ENCODE measurements at places on chromosomes 1 and 21.

- DNase-seq = no peak
Measured at GRCh38 chr21:44750675-44751025, 39.3 kb upstream of the TSPEAR start.

DNA sequence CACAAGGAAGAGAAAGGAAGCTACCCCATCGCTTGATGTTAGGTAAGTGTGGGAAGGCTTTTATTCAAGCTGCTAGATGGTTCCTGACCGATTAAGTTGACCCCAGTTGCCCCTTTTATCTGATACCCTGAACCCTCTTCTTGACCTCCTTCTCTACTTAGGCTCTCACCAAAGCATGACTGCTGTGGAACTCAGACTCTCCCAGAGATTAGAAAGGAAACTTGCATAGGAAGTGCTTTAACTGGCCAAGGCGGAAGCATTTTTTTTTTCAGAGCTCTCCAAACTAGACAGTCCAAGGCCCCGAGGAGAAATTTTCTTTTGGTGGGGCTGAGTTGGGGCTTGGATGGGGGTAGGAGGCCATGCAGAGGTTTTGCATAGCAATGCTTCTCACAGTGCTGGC, 101.3 kb upstream of the USP24 start:
- no peak for DNase-seq

- DNase-seq = no peak
Measured at GRCh38 chr1:234433563-234434285, 45.3 kb downstream of the TARBP1 start.

- no peak for DNase-seq
Measured at GRCh38 chr1:50422675-50422945, 633 bp downstream of the DMRTA2 start.

GRCh38 chr1:168830562-168830961, 101.6 kb upstream of the DPT start:
- DNase-seq = no peak

GRCh38 chr1:62601457-62601856, 4.1 kb downstream of the ANGPTL3 start:
- no peak for DNase-seq

GRCh38 chr1:93848350-93848883, 30.6 kb downstream of the DNTTIP2 start:
- DNase-seq = no peak

DNA sequence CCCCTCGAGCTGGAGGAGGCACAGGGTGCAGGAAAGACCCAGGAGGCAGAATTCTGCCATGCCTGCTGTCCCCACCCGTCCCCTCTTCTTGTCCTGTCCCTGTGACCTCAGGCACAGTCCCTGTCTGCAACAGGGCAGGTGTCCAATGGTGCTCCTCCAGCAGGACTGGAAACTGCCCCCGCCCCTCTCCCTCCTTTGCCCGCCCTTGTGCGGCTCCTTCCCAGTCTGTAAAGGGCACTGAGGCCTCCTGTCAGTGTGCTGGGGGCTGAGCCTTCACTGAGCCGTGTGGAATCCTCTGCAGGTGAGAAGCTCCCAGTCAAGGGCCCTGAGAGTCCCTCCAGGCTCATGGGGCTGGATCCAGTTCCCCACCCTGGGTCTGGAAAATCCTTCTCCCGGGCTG, 28.9 kb downstream of the PRDM16 start:
- DNase-seq = no peak

DNA sequence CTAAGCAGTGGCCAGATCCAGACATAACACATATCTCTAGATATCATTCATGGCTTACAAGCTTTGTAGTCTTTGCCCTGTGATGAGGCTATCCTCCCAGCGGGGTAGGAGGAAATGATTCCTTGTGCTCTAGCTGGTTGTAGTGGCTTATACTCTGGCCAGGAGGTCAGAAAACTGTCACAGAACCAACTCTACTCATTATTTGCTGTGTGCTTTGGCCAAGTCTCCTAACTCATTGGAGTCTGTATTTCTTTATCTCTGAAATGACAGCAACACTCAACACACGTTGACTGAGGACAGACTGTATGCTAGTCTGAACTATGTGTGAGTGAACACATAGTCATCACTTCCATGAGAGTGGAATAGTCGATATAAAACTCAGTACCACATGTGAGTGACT, 116.7 kb upstream of the F3 start:
- no peak for DNase-seq

DNA sequence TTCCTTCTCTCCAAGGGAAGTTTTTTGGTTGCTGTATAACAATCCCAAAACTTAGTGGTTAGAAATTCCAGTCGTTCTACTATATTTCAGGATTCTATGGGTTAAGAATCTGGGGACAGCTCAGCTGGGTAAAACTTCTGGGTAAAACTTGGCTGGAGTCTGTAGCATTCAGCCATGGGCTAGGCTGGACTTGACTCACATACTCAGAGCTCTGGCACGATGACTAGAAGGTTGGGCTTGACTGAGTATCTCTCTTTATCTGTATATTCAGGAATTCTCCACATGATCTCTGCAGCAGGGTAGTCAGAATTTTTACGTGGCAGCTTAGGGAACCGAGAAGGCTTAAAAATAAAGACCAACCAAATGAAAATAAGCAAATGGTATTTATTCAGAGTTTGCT, 28.2 kb upstream of the HRNR start:
- DNase-seq = no peak

GRCh38 chr1:19325958-19326747, 14.0 kb downstream of the SLC66A1 start:
- DNase-seq = no peak

- no peak for DNase-seq
Measured at GRCh38 chr1:47720111-47720510, 277.1 kb downstream of the TRABD2B start.

DNA sequence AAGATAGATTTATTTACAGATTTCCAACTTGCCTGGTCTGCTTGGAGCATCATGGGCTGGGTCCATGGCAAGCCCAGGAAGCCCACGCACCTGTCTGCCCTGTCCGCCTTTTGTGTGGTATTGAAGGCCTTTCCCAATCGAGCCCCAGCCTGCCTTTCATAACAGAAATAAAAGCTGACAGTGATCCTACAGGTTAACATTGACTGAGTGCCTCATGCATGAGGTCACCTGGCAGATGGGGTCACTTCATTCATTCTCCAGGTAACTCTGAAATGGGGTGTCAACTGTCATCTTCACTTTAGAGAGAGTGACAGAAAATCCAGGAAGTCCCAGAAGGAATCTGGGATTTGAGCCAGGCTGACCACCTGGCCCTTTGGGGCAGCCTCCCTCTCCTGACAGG, 36.3 kb upstream of the CASZ1 start:
- no peak for DNase-seq

- DNase-seq = no peak
Measured at GRCh38 chr21:42424914-42425541, 21.3 kb downstream of the UBASH3A start.

DNA sequence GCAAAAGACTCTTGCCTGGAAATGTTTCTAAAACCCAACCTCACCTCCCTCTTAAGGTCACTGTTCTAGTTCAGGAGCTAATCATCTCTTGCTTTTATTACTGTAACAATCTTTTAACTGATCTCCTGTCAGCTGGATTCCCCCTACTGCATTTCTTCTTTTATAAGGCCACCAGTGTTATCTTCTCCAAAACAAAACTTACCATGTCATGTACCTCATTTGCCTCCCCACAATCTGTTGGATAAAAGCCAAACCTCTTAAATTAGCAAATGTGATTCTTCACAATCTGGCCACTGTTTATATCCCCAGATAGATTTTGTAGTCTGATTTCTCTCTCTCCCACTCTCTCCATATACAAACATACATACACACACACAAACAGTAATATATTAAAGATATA, 143.3 kb downstream of the DENND1B start:
- DNase-seq = no peak

GRCh38 chr21:39632796-39633442, 20.2 kb downstream of the B3GALT5 start:
- DNase-seq = no peak

- DNase-seq = no peak
Measured at GRCh38 chr1:199404976-199405375, 622.5 kb upstream of the NR5A2 start.

DNA sequence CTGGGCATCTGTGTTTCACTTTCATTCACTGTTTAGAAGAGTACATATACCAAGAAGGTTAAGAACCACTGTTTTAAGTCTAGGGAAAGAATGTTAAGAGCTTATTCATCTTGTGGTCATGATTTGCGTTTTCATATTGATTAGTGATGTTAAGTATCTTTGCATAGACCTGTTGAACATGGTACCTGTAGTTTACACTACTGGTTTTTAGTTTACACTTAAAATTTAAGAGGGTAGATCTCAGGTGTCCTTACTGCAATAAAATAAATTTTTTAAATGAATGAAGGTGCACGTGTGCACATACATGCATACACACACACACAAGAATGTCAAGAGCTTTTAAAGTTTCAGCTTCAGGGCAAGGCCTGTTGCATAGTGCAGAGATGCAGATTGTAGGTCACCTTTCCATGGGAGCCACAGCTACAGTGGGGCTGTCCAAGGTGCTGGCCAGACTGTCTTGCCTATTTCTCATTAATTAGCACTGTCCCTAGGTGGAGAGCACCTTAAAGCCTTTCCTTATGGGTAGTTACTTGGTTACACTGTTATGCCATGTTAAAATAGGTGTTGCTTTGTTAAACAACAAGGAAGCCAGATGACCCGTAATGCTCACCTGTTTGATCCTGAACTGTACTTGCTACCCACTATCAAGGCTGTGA, 543.0 kb upstream of the DAB1 start:
- DNase-seq = no peak

GRCh38 chr1:20172033-20172590, 13.8 kb upstream of the UBXN10 start:
- DNase-seq = no peak

DNA sequence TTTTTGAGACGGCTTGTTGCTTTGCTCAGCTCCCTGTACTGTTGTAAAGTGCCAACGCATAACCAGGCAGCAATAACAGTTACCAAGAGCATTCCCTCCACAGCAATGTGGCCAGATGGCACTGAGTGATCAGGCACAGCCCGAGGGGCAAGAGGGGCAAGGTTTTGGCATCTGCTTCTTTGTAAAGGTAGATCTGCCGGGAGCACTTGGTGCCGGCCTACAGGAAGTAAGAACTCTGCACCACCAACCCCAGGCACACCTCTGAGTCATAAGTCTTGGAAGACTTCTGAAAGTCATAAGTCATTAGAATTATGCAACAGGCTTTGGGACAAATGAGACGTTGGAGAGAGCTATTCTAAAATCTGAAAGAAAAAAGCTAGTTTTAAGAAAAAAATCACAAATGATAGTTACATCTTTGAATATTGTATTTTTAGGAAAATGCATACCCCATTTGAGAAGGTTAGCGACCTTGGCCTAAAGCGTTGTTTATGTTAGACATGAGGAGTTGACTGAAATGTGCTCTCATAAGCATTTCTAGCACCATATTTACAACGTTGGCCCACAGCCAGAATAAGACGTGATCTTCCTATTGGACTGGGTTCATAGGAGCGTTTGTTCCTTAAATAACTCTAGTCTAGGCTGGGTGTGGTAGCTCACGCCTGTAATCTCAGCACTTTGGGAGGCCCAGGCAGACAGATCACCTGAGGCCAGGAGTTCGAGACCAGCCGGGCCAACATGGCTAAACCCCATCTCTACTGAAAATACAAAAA, 37.7 kb upstream of the MAP10 start:
- DNase-seq = peak; percentile 74

GRCh38 chr21:39208624-39209333, 25.5 kb upstream of the PSMG1 start:
- DNase-seq = no peak

- no peak for DNase-seq
Measured at GRCh38 chr21:25329227-25329825, 278.0 kb downstream of the MRPL39 start.

DNA sequence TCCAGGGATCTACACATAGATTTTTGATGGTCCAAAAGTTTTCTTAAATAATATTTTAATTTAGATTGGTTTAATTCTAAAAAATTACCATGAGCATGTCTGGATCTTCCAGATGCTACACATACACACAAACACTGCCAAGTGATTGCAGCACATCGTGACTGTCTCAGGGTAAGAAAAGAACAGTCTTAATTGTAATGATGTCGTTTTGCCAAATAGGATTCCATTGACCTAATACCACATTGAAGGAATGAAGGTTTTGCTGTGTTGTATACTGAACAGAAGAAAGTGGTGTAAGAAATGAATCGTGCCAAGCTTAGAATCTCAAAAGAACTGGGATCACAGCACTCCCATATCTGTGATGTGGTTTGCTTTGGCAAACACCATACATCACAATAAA, 633.3 kb upstream of the CAMK1G start:
- no peak for DNase-seq

DNA sequence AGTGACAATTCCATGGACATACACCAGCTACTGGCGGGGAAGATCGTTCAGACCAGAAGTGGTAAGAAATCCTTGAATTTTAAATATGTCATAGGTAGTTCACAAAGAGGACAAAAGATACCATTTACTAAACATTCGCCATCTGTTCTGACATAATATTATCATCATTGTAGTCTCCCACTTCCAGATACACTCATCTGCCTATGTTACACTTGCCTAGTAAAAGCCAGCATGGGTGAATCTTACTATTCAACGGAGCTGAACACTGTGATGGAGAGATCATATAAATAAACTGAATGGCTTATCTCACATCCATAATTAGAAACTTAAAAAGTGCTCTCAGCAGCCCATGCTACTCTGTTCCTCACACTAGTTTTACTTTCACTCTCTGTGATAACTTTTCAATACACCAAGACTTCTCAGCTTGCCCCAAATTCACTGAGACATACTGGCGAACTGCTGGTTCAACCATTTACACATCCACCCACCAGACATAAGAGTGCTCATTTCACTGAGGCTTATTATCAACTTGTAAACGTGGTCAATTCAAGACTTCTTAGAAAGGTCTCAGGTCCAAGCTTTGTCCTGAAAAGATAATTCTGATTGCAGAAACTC, 463 bp upstream of the PRRC2C start:
- DNase-seq = no peak

DNA sequence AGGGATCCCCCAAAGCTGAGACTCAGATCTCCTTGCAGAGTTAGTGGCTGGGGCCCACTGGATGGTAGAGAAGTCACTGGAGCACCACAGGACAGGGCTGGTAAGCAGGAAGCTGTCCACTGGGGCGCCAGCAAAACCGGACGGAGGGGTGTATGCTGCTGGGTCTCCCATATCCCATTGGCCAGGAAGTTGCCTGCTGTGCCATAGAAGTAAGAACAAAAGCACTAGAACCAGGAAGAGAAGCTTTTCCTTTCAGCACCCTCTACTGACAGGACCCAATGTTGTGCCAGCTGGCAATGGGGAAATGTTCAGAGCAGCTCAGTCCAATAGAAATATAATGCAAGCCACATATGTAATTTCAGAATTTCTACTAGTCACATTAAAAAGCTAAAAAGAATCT, 146.6 kb downstream of the SPATA46 start:
- DNase-seq = no peak

GRCh38 chr1:180003026-180003695, 48.6 kb downstream of the CEP350 start:
- no peak for DNase-seq

- DNase-seq = no peak
Measured at GRCh38 chr1:13992489-13993285, 292.7 kb downstream of the PRDM2 start.

- DNase-seq = no peak
Measured at GRCh38 chr1:70892930-70893329, 154.7 kb downstream of the PTGER3 start.

All from breast epithelium (tissue), 4 donors.